Endothelial cell (in vitro differentiated cells): ENCODE measurements at places on chromosomes 7 and 10. TPM values are rescaled to one million over a fixed set of nuclear protein-coding genes. Genes with fewer than 3 reads are reported as not detected.

DNA sequence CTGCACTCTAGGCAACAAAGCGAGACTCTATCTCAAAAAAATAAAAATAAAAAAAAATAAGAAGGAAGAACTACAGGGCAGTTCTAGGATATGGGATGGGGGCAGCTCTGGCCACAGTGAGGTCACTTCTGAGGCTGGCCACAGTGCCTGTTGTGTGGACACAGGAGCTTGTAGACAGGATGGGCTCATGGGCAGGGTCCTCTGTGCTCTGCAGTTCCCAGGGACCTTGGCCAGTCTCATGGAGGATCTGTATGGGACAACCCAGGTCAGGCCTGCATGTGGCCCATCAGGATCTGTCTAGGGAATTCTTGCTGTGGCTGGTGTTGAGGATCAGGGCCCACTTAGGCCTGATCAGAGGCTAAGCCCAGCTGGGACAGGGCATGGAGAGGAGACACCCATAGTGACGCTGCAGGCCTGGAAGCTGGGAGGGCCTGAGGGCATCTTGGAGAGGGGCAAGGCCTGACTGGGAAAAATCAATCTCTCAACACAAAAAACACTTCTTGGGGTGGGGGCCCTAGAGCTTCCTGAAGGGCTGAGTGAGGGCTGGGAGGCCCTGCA is 19.4 kb upstream of the PAX2 start:
- H3K4me3 ChIP-seq = no peak overlapping the region
- no peak for DNase-seq
- H3K4me1 ChIP-seq = peaks cover 26% of the 10 kb centered on the region

DNA sequence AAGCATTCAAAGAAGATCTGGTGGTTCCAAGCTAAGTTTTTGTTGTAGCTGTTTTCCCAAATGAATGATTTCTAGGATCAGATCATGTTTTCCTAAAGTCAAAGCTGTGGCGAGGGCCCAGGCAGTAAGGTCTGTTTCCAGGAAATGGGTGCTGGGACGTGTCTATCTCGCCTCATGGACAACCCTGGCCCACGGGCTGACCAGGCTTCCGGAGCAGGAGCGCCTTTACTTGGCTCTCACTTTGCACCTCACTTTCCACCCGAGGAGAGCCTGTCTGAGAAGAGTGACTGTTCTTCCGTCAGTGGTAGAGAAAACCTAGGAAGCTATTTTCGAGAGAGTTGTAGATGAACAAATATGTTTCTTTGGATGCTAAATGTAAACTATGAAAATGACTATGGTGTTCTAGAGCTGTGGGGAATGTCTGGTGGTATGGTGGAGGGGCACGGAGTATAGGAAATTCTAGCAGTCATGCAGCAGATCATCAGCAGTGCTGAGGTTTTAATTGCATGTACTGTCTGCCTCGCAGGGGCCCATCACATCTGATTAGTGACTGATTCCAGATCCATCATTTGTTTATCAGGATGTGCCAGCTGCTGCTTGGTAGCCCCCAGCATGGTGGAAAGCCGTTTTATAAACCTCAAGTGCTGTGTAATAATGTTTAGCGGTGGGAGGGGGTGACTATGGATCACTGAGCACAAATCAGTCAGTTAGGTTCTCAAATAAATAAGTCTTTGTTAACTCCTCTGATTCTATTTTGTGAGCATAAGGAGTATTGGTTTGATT is 66.6 kb downstream of the VWC2 start:
- H3K27ac ChIP-seq = no peak overlapping the region
- no peaks in the 10 kb centered on the region for H3K4me1 ChIP-seq
- H3K36me3 ChIP-seq = no peaks in the 10 kb centered on the region

The RASA4B gene
- 6.2 TPM for total RNA-seq

DNA sequence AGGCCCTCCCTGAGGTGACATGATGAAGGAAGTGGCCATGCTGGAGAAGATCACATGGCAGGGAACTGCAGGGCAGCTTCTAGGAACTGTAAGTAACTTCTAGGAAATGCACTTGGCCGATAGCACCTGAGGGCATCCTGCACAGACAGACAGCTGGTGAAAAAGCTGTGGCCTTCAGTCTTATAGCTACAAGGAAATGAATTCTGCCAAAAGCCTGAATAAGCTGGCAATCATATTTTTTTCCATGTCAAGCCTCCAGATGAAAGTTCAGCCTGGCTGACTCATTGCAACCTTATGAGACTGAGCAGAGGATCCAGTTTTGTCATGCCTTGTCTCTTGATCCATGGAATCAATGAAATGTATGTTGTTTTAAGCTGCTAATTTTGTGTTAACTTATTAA is 91.1 kb upstream of the CACNA2D1 start:
- H3K4me1 ChIP-seq = no peaks in the 10 kb centered on the region
- H3K4me3 ChIP-seq = no peak overlapping the region
- DNase-seq = no peak
- no peak overlapping the region for H3K27ac ChIP-seq
- no peaks in the 10 kb centered on the region for H3K36me3 ChIP-seq
- no peaks in the 10 kb centered on the region for H3K27me3 ChIP-seq

- no peak for DNase-seq
- H3K4me3 ChIP-seq = no peak overlapping the region
- H3K27ac ChIP-seq = no peak overlapping the region
- H3K4me1 ChIP-seq = no peaks in the 10 kb centered on the region
- H3K36me3 ChIP-seq = peaks cover 18% of the 10 kb centered on the region
Observed at GRCh38 chr7:400901-401485, 111.0 kb downstream of the FOXL3 start.

GRCh38 chr10:31586723-31587638 is 268.0 kb downstream of the ZEB1 start:
- no peaks in the 10 kb centered on the region for H3K36me3 ChIP-seq
- no peak for DNase-seq
- no peak overlapping the region for H3K4me3 ChIP-seq
- H3K4me1 ChIP-seq = peaks cover 5% of the 10 kb centered on the region
- H3K27ac ChIP-seq = no peak overlapping the region
- no peaks in the 10 kb centered on the region for H3K27me3 ChIP-seq

- no peak overlapping the region for H3K27ac ChIP-seq
- no peak for DNase-seq
- H3K36me3 ChIP-seq = no peaks in the 10 kb centered on the region
Observed at GRCh38 chr10:72006026-72006425, 41.8 kb downstream of the CHST3 start.

GRCh38 chr10:28020080-28020860 is 21.4 kb upstream of the ODAD2 start:
- H3K4me3 ChIP-seq = no peak overlapping the region
- no peaks in the 10 kb centered on the region for H3K4me1 ChIP-seq
- DNase-seq = no peak
- no peaks in the 10 kb centered on the region for H3K27me3 ChIP-seq

DNA sequence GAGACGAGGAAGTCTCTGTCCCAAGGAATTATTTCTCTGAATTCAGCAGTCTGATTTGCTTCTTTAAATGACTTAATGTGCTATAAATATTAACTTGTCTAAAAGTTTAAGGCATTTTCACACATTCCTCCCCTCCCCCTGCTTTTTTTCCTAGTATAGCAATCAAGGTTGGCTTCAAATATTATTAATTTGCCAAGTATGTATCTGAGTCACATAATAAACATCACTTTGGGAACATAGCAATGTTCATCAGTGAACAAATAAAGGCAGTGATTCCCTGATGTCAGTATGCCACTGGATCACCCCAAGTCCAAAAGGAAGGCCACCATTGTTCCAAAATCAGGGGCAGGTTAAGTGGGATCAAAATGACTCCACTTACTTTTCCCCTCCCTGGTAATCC is 40.5 kb downstream of the PDE6C start:
- H3K36me3 ChIP-seq = no peaks in the 10 kb centered on the region
- no peak for DNase-seq
- H3K4me1 ChIP-seq = no peaks in the 10 kb centered on the region
- no peaks in the 10 kb centered on the region for H3K27me3 ChIP-seq

GRCh38 chr10:16950656-16951601 is 133.7 kb upstream of the RSU1 start:
- H3K4me1 ChIP-seq = peaks cover 64% of the 10 kb centered on the region
- H3K27me3 ChIP-seq = peaks cover 11% of the 10 kb centered on the region
- H3K36me3 ChIP-seq = peaks cover 17% of the 10 kb centered on the region
- no peak overlapping the region for H3K4me3 ChIP-seq
- peak overlapping the region; percentile 94 for H3K27ac ChIP-seq

The NUTM2A gene
- 2.6 TPM for total RNA-seq
